Spinal cord (tissue), 10 donors: ENCODE measurements at places on chromosomes 3 and 15. TPM values are rescaled to one million over a fixed set of nuclear protein-coding genes. Genes with fewer than 3 reads are reported as not detected.

DNA sequence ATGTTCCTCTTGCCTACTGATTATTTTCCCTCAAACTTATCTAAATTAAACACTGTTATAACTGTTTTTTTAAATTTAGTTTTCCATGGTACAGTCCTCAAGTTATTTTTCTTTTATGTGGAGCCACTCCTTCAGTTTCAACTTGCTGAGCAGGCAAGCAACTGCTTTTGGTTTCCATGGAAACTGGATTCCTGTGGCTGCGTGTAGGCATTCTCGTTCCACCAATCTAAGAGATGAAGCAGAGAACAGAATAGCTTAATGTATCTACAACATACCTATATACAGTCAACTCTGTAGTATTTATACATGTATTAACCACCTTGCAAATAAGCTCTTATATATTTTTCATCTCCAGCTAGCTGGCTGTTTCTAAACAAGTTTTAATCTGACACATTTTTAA, 25.8 kb upstream of the ANXA2 start:
- no peak overlapping the region for H3K4me3 ChIP-seq
- H3K27ac ChIP-seq, result peak overlapping the region; percentile 70
- H3K27me3 ChIP-seq, result no peaks in the 10 kb centered on the region
- H3K36me3 ChIP-seq, result peaks cover 3% of the 10 kb centered on the region
- H3K4me1 ChIP-seq, result no peaks in the 10 kb centered on the region

DNA sequence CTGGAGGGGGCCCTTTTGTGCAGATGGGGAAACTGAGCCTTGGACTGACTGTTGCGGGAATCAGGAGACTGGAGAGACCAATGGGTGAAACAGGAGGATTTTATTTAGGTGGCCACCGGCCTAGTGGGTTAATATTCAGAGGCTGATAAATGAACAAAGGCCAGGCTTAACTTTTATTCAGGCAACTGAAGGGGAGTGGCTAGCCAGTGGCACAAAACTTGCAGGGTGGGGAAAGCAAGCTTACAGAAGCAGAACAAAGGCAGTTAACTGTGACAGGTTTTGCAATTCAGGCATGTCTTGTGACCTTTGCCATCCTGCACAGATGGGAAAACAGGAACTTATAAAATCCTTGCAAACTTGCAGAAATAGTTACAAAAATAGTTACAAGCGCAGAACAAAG, 24.9 kb upstream of the ACAD9 start:
- peaks cover 2% of the 10 kb centered on the region for H3K36me3 ChIP-seq
- no peak for DNase-seq
- H3K4me1 ChIP-seq, result peaks cover 5% of the 10 kb centered on the region
- H3K27ac ChIP-seq, result no peak overlapping the region
- H3K4me3 ChIP-seq, result no peak overlapping the region

STARD9 gene
- polyA plus RNA-seq, result 16.6 TPM

DNA sequence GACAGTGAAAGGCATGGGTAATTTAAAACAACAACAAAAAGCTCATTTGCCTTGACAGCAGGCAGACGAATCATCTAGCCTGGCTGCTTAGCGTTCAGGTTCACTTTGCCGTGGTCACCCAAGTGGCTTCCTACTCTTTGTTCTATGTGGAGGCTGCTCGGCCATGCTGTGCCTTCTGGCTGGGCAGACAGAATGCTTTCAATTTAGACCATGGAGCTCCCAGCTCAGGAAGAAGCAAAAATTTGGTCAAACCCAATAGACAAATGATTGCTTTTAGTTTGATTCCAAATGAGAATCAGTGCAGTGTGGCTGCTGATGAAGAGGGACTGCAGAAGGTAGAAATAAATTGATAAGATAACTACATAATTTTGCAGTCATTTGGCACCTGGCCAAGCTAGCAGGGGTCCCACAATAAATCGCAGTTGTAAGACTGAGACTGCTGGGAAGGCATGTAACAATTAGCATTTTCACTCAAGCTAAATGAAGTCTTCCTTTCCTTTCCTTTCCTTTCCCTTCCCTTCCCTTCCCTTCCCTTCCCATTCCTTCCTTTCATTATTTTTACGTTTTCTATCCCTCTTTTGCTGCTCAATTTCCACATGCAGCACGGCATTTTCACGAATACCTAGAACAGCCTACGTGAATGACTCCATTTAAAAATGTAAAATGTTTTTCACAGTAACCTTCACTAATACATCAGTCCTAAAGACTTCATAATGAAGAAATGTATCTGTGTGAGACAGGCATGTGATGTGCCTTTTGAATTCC, 360.4 kb upstream of the TGFBR2 start:
- no peak overlapping the region for H3K27ac ChIP-seq
- H3K4me1 ChIP-seq, result no peaks in the 10 kb centered on the region
- no peaks in the 10 kb centered on the region for H3K36me3 ChIP-seq
- no peak for DNase-seq
- H3K27me3 ChIP-seq, result no peaks in the 10 kb centered on the region
- no peak overlapping the region for H3K4me3 ChIP-seq

MBD4 gene
- polyA plus RNA-seq, result 32.1 TPM

DNA sequence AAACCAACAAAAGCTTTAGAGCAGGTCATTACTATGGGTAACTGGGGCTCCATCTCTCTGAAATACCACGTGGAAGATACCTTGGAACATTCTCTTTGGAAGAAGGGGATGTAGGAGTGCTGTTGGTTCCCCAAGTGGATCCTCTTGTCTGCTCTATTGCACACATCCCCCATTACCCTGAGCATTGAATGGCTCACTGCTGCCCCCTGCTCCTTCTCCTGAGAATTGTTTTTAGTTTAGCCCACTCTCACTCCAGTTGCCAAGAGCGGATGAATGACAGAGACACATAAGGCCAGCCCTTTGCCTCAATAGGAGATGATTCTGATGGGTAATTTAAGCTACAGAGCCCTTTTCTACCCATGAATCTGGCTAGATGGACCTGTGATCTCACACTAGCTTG, 135.6 kb upstream of the SUCLG2 start:
- DNase-seq, result peak; percentile 1
- H3K27ac ChIP-seq, result no peak overlapping the region
- no peaks in the 10 kb centered on the region for H3K27me3 ChIP-seq
- H3K4me1 ChIP-seq, result no peaks in the 10 kb centered on the region
- H3K4me3 ChIP-seq, result no peak overlapping the region
- H3K36me3 ChIP-seq, result no peaks in the 10 kb centered on the region

DNA sequence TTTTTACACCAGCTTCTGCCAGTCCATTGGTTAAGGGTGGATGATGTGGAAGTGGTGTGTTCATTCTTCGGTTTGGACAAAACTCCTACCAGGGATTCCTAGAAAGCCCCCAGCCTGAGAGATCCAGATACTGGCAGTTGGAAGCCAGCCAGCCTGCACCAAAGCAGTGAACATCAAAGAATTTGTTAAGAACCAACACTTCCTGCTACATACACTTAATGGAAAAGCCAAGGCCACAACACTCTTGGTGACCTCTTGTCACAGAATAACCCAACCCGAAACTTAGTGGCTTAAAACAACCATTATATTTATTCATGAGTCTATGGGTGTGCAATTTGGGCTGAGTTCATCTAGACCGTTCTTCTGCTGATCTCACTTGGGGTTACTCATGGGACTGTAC, 42.9 kb upstream of the ADAMTS9 start:
- no peak overlapping the region for H3K27ac ChIP-seq
- no peaks in the 10 kb centered on the region for H3K4me1 ChIP-seq
- H3K27me3 ChIP-seq, result no peaks in the 10 kb centered on the region
- H3K4me3 ChIP-seq, result no peak overlapping the region
- no peaks in the 10 kb centered on the region for H3K36me3 ChIP-seq

DNA sequence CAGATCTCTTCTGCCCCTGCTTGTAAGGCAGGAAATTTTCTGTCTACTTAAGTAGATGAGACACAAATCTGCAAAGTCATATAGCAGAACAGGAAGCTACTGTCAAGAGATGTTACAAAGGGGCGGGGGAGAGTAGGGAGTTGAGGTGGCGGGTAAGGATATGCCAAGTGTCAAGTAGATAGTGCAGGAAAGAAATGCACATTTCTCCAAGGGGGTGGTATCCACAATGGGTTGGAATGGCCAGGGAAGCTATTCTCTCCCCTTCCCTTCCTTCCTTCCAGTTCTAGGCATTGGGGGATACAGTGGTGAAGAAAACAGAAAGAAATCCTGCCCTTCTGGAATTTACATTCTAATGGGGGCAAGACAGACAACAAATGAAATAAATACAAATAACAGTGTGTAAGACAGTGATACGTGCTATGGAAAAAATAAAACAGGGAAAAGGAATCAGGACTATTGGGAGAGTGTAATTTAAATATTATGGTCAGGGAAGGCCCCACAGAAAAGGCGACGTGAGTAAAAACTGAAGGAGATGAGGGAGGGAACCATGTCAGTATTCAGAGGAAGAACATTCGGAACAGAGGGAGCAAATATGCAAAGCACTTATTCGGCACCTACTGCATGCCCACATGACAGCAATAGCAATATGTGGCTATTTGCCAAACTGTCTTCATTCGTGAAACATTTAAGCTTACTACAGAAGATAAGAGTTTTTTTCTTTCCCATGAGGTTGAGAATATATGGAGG, 42.8 kb upstream of the RNU6-1 start:
- DNase-seq, result no peak
- no peak overlapping the region for H3K4me3 ChIP-seq
- H3K4me1 ChIP-seq, result peaks cover 9% of the 10 kb centered on the region
- peak overlapping the region; percentile 33 for H3K27ac ChIP-seq
- no peaks in the 10 kb centered on the region for H3K27me3 ChIP-seq

DNA sequence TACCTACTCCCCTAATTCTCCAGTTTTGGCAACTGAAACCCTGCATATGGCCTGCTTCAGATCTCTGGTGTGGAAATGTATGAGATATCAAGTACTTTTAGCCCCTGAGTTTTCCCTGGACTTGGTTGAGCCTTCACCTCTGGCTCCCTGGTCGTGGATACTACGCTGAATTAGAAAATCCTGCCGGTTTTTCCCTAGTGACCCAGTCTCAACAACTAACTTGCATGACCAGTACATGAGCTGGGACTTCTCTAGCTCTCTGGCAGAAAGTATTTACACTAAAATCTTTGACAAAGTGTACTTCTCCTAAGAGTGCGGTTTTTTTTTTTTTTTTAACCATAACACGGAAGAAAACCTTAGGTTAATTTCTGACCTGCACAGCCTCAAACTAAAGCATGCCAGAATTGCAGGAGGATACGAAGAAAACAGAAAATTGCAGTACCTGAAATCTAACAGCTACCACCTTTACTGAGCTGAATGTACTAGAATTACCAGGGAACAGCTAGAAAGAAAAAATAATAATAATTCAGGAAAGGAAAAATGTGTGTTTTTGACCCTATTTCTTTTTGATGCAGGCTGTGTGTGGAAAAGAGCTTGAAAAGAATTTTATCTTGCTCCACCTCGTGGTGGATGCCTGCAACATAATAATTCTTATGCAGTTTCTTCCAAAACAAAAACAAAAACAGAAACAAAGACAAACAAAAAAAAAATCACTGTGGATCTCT, 165.6 kb downstream of the GMNC start:
- no peak overlapping the region for H3K4me3 ChIP-seq
- H3K36me3 ChIP-seq, result no peaks in the 10 kb centered on the region
- H3K27me3 ChIP-seq, result no peaks in the 10 kb centered on the region
- no peaks in the 10 kb centered on the region for H3K4me1 ChIP-seq
- peak; percentile 28 for DNase-seq

DNA sequence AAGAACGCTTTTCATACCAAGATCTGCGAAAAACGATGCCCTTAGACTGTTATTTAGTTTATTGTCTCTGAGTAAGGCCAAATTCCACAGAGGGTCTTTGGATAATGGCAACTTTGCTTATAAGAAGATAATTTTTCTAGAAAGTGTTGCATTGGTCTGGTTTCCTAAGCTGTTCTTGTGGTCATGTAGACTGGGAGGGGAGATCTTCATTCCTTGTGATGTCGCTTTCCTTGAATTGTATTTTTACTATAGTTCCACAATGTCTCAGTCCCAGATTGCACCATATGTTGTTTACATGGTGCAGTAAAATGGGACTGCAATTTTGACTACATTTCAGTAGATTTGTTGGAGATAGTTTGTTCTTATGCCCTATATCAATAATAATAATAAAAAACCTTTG, 28.8 kb upstream of the ST3GAL6 start:
- H3K4me1 ChIP-seq, result peaks cover 7% of the 10 kb centered on the region
- peak overlapping the region; percentile 83 for H3K4me3 ChIP-seq
- peak overlapping the region; percentile 83 for H3K27ac ChIP-seq

GRCh38 chr3:112779558-112780480, 66.8 kb downstream of the CD200R1L start:
- H3K27ac ChIP-seq, result no peak overlapping the region
- DNase-seq, result no peak
- H3K36me3 ChIP-seq, result no peaks in the 10 kb centered on the region
- H3K27me3 ChIP-seq, result no peaks in the 10 kb centered on the region
- H3K4me3 ChIP-seq, result no peak overlapping the region

GRCh38 chr3:150278843-150279381, 129.2 kb upstream of the TSC22D2 start:
- no peak overlapping the region for H3K4me3 ChIP-seq
- no peak for DNase-seq
- H3K4me1 ChIP-seq, result no peaks in the 10 kb centered on the region

- no peaks in the 10 kb centered on the region for H3K27me3 ChIP-seq
- no peak for DNase-seq
- no peaks in the 10 kb centered on the region for H3K36me3 ChIP-seq
- H3K4me1 ChIP-seq, result no peaks in the 10 kb centered on the region
- no peak overlapping the region for H3K4me3 ChIP-seq
- H3K27ac ChIP-seq, result no peak overlapping the region
Measured at GRCh38 chr3:157310329-157311052, 126.2 kb upstream of the PTX3 start.

- H3K4me1 ChIP-seq, result no peaks in the 10 kb centered on the region
- H3K27me3 ChIP-seq, result no peaks in the 10 kb centered on the region
- no peak overlapping the region for H3K27ac ChIP-seq
Measured at GRCh38 chr3:124635169-124635539, 95.1 kb upstream of the UMPS start.

- no peak overlapping the region for H3K27ac ChIP-seq
- no peaks in the 10 kb centered on the region for H3K27me3 ChIP-seq
- H3K4me3 ChIP-seq, result no peak overlapping the region
- peaks cover 71% of the 10 kb centered on the region for H3K36me3 ChIP-seq
Measured at GRCh38 chr15:29114221-29115092, 155.2 kb downstream of the NSMCE3 start.

GRCh38 chr15:29208352-29208751, 61.3 kb downstream of the NSMCE3 start:
- no peaks in the 10 kb centered on the region for H3K4me1 ChIP-seq
- no peaks in the 10 kb centered on the region for H3K27me3 ChIP-seq
- no peaks in the 10 kb centered on the region for H3K36me3 ChIP-seq
- no peak overlapping the region for H3K4me3 ChIP-seq
- H3K27ac ChIP-seq, result no peak overlapping the region
- no peak for DNase-seq
